Right lung (tissue), 10 donors: ENCODE measurements at places on chromosomes 11 and 22. TPM values are rescaled to one million over a fixed set of nuclear protein-coding genes. Genes with fewer than 3 reads are reported as not detected.
A peak's percentile ranks its signal among the peaks of the same experiment; 100 is the strongest.

- DNase-seq = peak; percentile 91
Measured at GRCh38 chr11:108121274-108122155, at the start of gene ACAT1. Gene ACAT1 (plus strand): TSS chr11:108121567. CDS start chr11:108121607, 40 bp downstream.

- DNase-seq = no peak
Measured at GRCh38 chr11:84747871-84748270, 879.3 kb downstream of the DLG2 start.

GRCh38 chr11:10541561-10541930, 559 bp upstream of the RNF141 start:
- no peak for DNase-seq

DNA sequence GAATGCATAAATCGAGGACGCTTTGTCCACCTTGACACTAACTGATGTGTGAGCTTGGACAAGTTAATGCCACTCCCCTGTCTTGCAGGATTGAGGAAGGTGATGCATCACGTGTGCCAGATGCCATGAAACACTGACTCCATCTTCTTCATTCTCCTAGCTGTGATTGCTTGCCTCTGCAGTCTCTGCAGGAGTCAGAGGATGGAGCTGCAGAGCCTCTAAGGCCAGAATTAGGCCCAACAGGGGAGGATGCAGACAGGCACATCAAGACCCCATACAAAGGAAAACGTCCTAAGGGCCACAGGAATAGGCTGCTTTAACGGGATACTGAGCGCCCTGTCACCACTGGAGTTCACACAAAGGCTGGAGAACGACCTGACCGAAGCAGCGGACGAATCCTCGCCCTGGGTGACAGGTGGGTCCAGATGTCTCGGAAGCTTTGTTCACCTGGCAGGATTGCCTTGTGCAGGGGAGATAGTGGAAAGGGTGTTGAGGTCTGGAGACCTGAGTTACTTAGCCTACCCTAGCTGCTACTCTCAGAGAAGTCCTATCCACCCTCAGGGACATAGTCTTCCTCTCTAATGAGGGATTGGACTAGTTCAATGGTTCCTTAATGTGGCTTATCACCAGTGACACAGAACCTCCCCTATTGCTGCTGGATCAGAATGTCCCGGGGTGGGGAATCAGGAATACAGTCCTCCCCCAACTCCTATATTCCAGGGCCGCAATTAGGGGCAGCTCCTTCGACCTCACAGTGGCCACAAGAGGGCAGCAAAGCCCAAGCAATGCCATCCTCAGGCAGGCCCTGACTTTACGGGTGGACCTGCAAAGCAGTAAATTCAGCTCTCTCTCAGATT, 32.4 kb downstream of the DBX1 start:
- DNase-seq = peak; percentile 72

- no peak for DNase-seq
Measured at GRCh38 chr11:11076276-11076675, 218.4 kb upstream of the ZBED5 start.

DNA sequence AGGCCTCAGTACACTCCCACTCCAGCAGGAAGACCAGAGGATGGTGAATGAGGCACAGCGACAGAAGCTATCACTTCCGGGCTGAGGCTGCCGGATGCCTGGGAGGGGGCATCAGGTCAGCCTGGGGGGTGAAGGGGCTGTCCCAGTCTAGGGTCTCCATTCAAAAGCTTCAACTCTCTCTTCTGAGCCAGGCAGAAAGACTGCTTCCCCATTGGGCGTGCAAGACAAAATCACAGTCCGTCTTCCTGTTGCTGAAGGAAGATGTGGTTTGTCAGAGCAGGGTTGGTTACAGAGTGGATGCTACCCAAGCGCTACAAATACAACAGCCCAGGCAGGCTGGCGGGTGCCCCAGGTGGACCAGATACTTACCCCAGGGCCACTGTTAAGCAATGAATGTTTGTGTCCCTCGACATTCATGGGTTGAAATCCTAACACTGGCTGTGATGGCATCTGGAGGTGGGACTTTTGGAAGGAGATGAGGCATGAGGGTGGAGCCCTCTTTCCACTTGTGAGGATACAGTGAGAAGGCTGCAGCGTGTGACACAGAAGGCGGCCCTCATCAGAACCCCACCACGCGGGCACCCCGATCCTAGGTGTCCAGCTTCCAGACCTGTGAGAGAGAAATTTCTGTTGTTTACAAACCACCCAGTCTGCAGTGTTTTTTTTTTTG, 12.0 kb downstream of the UPK3A start:
- no peak for DNase-seq

DNA sequence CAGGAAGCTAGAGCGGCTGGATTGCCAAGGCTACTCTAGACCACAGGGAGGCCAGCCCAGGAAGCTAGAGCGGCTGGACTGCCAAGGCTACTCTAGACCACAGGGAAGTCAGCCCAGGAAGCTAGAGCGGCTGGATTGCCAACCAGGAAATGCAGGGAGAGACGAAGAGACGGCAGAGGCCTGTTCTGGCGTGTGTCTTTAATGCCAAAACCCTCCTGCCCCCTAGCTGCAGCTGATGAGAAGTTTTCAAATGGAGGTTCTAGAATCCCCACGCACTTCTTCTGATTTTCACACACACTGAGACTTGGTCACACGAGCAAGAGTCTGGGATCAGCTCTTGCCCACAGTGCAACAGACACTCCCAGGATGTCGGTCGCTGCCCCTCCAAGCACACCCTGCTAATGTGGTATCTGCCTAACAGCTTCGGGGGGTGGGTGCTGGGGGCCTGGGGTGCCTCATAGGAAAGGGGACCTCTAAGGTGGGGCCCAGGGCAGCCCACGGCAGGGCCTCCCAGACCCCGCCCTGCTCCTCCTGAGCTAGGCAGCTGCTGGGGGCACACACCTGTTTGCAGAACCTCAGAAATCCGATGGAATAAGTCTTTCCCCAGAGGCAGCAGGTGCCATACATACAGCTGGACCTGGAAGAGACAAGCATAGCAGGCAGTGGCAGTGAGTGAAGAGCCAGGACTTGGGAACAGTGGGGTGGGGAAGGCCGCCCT, 28.5 kb downstream of the MAFF start:
- DNase-seq = no peak

Gene ADM
- polyA plus RNA-seq = 11.0 TPM

- no peak for DNase-seq
Measured at GRCh38 chr22:36764060-36764459, 11.9 kb downstream of the IFT27 start.

GRCh38 chr11:129012880-129013279, 70.2 kb upstream of the TP53AIP1 start:
- no peak for DNase-seq

DNA sequence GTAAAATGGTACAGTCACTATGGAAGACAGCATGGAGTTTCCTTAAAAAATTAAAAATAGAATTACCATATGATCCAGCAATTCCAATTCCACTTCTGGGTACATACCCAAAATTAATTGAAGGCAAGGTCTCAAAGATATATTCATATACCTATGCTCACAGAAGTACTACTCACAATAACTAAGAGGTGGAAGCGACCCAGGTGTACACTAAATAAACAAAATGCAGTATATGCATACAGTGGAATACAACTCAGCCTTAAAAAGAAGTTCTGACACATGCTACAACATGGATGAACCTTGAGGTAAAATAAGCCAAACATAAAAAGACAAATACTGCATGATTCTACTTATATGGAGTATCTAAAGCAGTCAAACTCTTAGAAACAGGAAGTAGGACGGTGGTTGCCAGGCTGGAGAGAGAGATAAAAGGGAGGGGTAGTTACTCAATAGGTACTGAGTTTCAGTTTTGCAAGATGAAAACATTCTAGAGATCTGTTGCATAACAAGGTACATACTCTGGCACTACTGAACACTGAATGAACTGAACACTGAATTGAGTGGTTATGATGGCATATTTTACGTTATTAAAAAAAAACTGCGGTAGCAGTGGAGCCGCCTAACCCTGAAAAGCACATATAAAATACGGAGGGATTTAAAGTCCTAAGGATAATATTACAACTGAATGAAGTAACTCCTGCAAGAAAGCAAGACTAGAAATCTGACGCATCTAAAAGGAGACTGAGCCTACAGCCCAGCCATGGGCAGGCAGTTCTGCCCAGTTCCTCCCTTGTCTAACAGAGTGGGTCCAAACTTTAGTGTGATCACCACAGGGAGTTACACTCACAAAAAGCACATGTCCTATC, 12.8 kb downstream of the DGCR2 start:
- DNase-seq = peak; percentile 33

- DNase-seq = no peak
Measured at GRCh38 chr11:120235024-120235628, 4.8 kb upstream of the POU2F3 start.

GRCh38 chr22:29670626-29671025, 49.2 kb upstream of the CABP7 start:
- DNase-seq = no peak

DNA sequence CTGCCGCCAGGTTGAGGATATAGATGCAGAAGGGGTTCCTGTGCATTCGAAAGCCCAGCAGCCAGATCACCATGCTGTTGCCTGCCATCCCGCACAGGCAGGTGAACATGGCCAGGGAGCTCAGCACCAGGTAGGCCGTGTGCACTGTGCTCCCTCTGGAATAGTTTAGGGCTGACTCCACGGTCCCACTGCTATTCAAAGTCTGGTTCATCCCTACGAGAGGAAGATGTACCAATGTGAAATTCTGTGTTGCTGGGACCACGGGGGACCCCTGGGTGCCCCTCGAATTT, at the start of gene MRGPRD:
TSS of gene MRGPRD (minus strand) at position 211 of the 290 bp plus-strand sequence. CDS start at position 211, 0 bp downstream.
- DNase-seq = no peak

GRCh38 chr11:68763926-68764657, 12.8 kb upstream of the TESMIN start:
- no peak for DNase-seq

Gene DDX17
- 579 TPM for polyA plus RNA-seq

- DNase-seq = no peak
Measured at GRCh38 chr11:45606514-45607281, 58.7 kb downstream of the CHST1 start.

Gene GLYATL1
- 4.7 TPM for polyA plus RNA-seq
